NCI-H1105 (cell line): ENCODE measurements at places on chromosomes 7 and 10.

- no peak for DNase-seq
Measured at GRCh38 chr10:123746942-123747341, 80.8 kb downstream of the GPR26 start.

GRCh38 chr7:128954150-128954549, 16.4 kb downstream of the IRF5 start:
- DNase-seq = no peak

DNA sequence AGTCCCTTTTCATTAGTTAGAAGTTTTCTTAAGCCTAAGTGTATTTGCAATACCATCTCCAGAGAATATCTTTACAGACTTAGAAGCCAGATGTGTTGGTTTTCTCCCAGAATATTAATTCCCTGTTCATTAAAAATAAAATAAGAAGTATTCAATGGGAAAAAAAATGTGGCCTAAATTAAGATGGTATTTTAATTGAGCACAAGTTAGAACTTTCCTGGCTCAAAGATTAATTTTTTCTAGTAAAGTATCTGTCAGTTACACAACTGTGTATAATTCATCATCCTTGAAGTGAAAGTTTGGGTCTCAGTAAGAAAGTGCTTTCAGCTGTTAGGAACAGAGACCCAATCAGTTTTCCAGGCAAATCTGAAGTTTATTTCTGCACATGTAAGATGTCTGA, 1179.5 kb upstream of the C7orf33 start:
- no peak for DNase-seq

DNA sequence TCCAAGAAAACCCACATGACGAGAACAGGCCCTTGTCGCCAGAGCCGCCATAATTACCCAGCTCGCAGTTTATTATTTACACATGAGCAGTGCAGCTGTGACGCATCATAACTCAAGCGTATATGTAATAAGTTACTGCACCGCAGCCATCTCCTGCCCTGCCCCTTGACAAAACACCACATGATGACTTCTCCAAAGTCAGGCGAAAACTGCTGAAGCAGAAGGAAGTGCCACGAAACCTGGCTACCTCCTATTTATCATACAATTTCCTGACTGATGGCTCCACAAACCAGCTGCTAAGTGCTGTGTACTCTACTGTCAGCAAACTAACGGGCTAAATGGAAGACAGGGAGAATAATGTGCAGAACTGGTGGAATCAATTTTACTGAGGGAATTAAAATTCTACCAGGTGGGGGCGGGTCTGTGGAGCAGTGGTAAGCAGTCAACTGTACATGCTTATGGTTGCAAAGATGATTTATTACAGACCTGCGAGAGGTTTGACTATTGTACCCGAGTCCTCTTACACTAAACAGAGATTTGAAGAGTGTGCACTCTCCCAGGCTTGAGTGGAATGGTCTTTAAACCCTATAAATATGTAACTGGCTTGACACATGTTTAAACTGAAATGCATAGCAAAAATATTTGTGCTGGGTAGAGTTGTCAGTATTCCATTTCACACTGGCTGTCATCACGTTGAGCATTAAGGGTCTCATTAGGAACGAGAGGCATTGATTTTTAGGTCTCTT, 156.0 kb downstream of the GLI3 start:
- DNase-seq = no peak
